ENCODE measurements at places on chromosomes 3 and 15.

GRCh38 chr3:46080124-46080968 is 53.1 kb upstream of the XCR1 start:
- no peak for DNase-seq

DNA sequence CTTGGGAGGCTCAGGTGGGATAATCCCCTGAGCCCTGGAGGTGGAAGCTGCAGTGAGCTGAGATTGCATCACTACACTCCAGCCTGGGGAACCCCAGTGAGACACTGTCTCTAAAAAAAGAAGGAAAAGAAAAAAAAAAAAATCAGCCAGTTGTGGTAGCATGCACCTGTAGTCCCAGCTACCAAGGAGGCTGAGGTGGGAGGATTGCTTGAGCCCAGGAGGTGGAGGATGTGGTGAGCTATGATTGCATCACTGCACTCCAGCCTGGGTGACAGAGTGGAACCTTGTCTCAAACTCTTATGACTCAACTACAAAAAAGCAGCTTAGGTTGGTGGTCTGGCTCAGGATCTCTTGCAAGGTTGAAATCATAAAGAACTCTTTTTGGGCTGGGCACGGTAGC is 19.3 kb upstream of the GPX1 start:
- peak; percentile 49 for DNase-seq

DNA sequence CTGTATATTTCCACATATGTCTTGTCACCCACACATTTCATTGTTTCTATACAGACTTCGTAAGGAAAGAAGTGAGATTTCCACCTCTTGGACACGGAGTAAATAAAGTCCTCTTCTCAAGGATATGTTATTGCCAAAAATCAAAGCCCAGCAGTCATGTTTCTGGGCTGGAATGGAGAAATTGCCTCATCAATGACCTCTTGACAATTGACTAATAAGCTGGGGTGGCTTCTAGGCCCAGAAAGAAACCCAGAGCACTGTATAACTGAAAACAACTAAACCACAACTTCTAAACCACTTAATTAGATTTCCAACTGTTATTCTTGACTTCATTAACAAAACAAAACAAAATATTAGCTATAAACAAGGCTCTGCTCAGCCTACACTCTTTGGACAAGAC is 56.4 kb upstream of the SLC24A5 start:
- DNase-seq, result no peak

DNA sequence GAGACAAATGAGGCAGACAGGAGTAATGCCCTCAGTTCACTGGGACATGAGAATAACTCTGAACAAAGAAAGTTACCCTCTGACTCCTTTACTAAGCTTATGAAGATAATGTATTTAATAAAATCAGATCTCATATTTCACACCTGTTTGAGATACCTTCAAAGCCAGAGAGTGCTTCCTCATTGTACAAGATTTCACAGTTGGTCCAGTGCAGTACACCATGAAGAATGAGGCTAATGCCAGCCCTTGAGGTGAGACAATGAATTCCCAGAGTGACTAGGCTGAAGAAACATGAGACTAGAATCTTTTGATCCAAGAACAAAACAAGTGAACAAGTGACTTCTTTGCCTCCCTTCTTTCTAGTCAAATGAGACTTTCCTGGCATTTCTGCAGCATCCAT is 1133.8 kb downstream of the TUSC7 start:
- DNase-seq, result no peak

GRCh38 chr3:127158614-127159229 is 34.2 kb upstream of the PRR23E start:
- DNase-seq, result no peak

DNA sequence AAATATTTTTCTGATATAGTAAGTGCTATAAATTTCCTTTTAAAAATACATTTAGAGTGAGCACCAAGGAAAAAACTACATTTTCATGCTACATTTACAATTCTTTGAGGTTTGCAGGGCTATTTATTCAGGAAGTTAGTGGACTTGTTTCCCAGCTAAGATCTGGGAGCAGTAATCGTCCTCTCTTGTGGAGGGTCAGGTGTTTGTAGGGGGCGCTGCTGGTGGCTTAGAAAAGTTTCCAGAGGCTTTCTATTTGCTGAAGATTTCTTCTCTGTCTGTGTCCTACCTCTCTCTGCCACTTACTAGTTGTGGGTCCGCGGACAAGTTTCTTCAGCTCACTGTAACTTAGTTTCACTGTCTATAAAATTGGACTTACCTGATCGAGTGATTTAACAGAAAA is 163.9 kb downstream of the PEX5L start:
- no peak for DNase-seq

GRCh38 chr3:102036017-102036416 is 186.7 kb downstream of the NFKBIZ start:
- DNase-seq, result no peak

DNA sequence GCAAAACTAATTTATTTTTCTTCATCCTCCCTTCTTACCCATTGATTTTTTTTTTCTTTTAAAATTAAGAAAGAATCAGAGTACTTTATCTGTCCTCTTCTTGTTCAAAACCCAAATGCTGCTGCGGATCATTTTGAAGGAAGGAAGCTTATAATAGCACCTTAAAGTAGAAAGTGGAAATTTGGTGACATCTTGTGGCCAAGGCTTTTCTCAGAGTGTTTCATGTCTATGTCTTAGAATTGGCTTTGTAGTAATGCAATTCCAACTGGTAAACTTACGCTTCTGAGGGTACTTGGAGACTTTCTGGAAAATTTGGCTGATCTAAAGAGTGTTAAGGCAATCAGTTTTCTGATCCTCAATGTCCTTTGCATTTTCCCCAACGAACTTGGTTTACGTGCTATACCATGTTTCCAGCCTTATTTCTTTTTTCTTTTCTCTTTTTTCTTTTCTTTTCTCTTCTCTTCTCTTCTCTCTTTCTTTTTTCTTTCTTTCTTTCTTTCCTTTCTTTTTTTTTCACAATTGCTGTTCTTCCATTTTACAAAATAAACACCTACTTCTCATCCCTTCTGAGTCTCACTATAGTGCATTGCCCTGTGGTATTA is 30.7 kb downstream of the C3orf38 start:
- no peak for DNase-seq

DNA sequence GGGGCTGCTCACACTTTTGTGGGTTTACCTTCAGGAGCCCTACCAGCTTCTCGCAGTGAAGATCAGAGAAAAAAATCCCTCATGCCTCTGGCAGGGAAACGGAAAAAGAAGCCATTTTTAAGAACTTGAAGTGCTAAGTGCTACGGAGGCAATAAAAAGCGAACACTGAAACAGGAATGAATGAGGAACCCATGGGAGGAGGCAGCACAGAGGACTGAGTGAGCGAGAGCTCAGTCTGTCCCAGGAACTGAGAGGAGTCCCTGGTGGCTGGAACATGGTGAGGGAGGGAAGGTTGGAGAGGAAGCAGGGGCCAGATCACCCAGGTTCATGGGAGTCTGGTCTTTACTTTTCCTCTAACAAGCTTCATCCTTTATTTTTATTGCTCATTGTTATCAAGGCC is 228.1 kb upstream of the PROK2 start:
- DNase-seq, result no peak

DNA sequence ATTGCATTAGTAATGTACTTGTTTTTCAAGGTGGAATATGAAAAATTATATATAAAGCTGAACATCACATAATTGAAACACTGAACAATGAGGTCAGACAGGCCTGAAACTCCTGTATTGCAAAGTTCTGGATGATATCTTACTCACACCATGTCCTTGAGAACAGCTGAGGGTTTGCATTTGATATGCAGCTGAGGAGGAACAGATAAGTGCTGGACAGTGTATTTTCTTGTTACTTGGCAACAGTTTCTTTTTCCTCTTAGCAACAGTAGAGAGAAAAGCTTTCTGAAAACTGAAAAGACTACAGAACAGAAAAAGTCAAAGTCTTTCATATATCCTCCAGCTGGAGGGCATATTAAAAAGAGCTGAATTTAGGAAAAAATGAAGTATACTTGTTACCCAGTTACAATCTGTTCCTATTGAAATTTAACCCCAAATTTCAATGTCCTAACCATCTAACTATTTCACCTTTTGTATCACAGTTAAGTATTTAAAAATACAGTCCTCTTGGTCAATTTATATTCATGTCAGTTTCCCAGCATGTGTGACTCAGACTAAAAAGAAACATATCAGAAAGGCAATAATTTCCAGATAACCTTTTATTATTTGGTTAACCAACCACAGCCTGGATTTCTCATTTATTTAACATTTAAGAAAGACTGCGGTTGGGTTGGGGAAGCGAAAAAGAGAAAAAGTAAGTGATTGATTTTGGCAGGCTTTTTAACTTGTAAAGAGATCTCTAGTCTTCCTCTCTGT is 733.0 kb upstream of the DPPA4 start:
- DNase-seq, result no peak

DNA sequence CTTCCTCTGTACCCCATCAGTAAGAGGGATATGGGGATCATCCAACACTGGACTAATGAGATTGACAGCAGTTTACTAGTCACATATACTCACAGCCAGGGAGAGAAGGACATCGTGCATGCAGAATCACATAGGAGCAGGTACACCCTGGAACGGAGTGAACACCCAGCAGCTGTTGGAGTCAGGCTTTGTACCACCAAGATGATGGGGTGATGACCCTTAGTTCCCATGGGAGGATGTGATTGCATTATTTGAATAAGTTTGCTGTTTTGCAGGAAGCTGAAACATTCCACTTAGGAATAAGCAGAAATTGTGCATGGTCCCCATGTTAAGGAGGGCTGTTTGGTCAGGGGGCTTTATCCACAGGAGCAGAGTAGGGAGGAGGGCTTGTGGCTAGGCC is 482.7 kb upstream of the PDZRN3 start:
- DNase-seq, result no peak

- DNase-seq, result no peak
Observed at GRCh38 chr3:123092243-123092642, 25.4 kb downstream of the PDIA5 start.

GRCh38 chr15:26391567-26392194 is 381.2 kb downstream of the GABRB3 start:
- DNase-seq, result no peak

- no peak for DNase-seq
Observed at GRCh38 chr3:55569033-55569599, 82.0 kb upstream of the WNT5A start.

GRCh38 chr15:94844198-94844537 is 612.8 kb downstream of the MCTP2 start:
- no peak for DNase-seq

DNA sequence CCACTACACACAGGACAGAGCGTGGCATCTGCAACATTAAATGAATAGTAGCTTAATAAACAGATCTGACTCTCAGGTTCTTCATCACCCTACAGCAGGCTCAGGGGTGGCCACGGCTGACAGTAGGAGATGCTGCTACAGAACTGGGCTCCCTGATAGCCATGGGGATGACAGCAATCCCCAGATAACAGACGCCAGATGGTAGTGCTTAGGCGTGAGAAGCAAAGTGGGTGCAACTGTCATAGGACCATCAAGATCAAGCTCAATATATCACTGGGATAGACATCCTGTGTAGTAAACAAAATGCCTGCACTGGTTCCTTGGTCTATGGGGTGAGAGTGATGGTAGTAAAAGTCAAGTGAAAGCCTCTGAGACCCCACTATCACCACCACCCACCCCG is 2.6 kb upstream of the TPRA1 start:
- no peak for DNase-seq

- no peak for DNase-seq
Observed at GRCh38 chr15:73455876-73456275, 12.9 kb downstream of the REC114 start.

- DNase-seq, result no peak
Observed at GRCh38 chr15:77855871-77856270, 221.6 kb downstream of the TBC1D2B start.

Measured in activated T-helper 1 cell treated with anti-CD3 and anti-CD28 coated beads, Interleukin-12 subunit alpha, Interleukin-12 subunit beta, Interleukin-2, Interleukin-4 antibody, amounts not matched to agents 30 ng/mL and 10 ng/mL and 1 ng/mL, durations not matched to agents 14 hours and 24 hours and 36 hours (primary cell).